ENCODE measurements at places on chromosomes 1 and 21.

DNA sequence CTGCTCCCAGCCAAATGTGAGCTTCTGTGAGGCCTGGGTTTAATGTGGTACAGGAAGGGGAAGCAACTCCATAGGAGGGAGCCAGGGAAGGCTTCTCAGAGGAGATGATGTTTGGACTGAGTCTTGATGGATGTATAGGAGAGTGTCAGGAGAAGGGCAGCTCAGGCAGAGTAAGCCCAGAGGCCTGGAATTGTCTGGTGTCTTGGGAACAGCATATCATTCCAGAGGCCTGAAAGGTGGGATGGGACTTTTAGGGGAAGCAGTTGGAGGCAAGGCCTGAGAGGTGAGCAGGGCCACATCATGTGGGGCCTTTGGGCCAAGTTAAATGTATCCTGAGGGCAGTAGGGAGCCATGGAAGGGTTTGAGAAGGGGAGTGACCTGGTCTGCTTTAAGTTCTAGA, 148.6 kb upstream of the WNT4 start:
- DNase-seq = no peak

DNA sequence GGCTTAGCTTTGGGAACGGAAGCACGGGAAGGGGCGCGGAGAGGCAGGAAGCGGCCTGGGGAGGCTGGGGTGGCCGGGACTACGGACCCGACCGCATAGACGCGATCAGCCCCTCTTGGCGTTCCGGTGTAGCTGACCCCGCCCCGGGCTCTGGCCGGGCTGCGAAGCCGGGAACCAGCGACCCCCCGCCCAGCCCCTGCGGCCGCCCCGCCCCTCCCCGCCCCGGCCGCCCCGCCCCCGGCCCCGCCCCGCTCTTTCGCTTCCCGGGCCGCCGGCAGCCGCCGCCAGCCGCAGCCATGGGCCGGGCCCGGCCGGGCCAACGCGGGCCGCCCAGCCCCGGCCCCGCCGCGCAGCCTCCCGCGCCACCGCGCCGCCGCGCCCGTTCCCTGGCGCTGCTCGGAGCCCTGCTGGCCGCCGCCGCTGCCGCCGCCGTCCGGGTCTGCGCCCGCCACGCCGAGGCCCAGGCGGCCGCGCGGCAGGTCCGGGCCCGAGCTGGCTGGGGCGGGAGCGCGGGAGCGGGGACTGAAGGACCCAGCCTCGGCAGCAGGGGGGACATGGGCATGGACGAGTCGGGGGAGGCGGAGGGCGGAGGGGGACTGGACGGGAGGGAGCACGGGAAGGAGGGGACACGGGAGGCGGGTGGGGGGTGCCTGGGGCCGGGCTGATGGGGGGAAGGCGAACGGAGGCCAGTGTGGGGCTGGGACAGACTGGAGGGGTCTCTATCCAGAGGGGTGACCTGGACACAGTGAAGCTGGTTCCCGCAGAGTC, at the start of gene SELENON:
Gene SELENON, plus strand, starts transcription at position 259 of the 768 bp plus-strand sequence. Its CDS starts 38 bp downstream, at position 297.
- peak; percentile 37 for DNase-seq

DNA sequence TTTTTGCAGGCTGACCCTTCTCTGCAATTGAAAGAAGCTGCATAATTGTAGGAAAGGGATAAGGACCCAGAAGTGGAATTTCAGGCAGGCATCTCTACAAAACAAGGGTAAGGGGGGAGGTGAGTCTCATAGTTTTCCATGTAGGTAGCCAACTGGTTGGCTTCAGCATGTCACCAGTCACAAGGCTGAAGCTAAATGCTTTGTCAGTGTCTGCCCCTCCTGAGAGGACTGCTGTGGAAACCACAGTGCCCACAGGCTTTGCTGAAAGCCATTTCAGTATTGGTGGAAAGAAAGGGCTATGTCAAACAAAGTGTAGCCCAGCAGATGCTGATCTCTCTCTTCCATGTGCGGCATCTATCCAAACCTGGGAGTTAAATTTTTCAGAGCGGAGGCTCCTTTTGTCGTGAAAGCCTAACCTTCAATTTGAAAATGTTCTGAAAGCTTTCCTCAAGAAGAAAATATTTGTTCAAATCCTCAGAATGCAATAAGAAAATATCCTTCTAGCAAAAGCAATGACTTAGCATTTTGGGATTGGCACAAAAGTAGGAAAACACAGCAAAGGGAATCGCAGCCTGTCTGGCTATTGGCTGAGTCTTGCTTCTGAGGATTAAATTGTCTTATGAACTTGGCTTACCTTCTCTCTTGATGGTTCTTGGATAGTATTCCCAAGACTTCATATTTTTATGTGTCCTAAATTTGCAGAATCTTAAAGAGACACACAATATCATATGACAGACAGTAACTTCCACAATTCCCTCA, 591.7 kb downstream of the PLPP3 start:
- no peak for DNase-seq

DNA sequence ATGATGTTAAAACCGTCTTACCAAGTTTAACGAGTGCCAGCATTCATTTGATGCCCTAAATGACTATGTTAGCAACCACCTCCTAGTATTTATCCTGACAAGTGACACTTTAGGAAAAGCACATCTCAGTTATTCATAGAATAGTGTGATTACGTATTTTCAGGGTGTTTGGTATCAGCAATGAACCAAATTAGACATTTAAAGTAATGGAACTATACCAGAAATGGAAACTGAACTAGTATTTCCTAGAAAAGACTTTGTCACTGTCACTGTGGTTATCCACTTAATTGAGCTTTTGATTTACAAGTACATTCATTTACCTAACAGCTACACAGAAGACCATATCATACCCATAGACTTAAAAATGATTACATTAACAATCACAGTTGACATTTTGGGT, 3.6 kb upstream of the IL12RB2 start:
- DNase-seq = no peak

- DNase-seq = no peak
These were observed 30.6 kb downstream of the ARHGEF16 start for GRCh38 chr1:3485016-3485415.

DNA sequence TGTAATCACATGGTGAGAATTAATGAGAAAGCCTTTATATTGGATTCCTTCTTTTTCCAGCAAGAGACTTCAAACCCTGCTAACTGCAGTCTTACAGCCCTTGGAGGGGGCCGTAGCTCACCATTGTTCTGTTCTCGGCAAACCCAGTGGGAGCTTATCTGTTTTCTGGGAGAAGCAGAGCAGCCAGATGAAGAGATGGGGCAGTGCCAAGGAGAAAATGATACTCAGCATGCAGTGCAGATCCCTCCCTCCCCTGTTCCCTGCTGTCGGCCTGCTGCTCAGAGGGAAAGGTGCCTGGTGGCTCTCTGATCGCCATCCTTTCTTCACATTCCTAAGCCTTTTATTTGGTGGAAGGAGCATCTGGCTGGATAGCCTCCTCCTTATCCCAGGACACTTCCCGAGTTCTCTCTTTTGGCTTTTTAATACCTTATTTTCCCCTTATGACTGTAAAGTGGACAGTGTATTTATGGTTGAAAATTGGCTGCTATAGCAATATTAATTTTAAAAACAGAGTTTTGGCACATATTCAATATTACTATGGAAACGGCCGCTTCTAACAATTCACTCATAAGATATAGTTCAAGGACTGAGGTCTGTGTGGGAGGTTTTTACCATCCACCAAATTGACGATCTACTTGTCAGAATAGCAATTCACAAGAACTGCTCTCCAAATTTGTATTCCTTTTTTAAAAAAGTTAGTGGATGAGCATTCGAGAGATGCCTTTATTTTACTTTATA, 203.4 kb downstream of the CRB1 start:
- DNase-seq = no peak

GRCh38 chr1:14961661-14962267, 191.8 kb upstream of the TMEM51 start:
- DNase-seq = no peak

DNA sequence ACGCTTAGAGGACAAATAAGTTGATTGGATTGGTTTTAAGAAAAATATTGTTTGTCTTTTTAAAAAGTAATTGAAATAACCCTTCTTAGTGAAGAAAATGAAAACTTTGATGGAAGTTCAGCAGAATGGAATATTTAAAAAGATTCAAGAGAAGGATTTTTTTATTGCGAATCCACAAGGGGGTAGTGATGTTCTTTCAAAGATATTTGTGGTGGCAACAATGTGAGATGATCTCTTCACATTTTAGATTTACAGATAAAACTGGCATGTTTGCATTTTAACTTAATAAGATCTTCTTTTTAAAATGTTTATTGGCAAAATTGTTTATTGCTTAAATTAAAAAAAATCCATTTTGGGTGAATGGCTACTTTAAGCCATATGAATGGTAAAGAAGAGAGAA, 8.9 kb downstream of the CAMTA1 start:
- DNase-seq = no peak

GRCh38 chr1:228172591-228173527, 7.3 kb downstream of the IBA57 start:
- no peak for DNase-seq

DNA sequence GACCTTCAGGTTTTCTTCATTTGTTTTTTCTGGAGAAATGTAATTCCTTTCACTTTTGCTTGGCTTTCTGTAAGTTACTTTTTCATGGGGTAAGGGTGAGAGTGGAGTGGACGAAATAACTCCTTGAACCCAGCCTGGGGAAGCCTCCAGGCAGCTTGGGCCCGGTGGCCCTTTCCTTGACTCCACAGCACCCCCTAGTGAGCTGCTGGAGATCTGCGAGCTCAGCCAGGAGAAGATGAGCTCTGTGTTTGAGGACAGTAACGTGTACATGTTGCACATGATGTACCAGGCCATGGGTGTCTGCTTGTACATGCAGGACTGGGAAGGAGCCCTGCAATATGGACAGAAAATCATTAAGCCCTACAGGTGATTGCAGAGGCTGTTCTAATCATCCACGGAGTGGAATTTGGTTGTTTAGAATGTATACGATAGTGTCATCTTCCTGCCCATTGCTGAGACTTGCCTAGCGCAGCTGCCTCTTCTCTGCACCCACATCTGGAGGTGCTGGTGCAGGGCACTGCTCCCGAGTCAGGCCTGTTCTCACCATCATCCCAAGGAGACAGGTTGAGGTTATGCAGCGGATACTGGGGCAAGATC, 51.0 kb downstream of the SMYD2 start:
- DNase-seq = peak; percentile 65

- DNase-seq = no peak
These were observed 17.4 kb upstream of the GJA9 start for GRCh38 chr1:38898653-38899230.

- no peak for DNase-seq
These were observed 623.3 kb upstream of the TMPRSS15 start for GRCh38 chr21:19026911-19027310.

DNA sequence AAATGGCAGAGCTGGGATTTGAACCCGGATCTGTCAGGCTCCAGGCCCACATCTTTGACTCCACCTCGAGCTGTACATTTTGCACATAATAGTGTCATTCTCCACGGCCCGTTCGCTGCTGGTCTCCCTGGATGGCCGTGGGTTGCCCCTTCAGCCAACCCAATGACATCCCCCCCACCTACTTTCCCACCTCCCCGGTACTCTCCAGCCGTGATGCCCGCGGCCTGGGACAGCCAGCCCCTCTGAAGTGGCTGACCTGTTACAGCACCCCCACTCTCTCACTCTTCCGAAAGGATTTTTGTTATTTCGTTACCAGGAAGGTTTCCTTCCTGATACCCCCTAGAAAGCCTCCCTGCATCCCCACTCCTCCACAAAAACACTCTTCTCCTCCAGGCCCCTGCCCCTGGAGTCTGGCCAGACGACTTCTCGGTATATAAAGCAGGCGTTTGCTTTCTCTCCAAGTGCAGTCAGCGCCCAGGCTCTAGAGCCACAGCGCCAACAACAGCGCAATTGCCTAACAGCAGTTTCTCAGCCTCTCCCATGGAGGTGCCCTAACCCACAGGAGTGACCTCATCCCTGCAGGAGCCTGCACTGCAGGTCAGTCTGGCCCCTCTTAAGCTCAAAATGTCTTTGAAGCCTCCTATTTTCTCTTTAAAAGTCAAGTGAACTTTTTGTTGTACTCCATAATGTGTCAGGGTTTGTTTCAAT, 14.5 kb upstream of the GJB5 start:
- DNase-seq = no peak

DNA sequence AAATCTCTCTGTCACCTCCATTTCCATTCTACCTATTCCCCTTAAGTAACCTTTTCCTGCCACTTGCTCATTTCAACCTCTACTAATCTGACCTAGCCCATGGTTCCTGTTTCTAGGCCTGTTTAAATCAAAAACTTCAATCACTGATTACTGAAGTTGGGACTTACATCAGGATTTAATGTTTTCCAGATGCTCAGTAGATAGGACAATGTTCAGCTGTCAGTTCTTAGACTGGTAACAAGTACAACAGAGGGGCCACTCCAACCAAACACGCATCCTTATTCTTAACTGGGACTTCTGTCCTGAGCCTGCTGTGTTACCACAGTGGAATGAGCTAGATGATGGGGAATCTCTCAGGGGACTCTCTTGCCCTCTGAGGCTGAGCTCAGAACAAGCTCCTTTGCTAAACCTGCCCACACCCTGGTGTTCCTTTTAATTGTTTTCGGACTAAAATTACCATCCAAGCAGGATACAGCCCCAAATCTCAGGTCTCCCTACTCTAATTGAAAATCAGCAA, 974.6 kb downstream of the TTLL7 start:
- no peak for DNase-seq

DNA sequence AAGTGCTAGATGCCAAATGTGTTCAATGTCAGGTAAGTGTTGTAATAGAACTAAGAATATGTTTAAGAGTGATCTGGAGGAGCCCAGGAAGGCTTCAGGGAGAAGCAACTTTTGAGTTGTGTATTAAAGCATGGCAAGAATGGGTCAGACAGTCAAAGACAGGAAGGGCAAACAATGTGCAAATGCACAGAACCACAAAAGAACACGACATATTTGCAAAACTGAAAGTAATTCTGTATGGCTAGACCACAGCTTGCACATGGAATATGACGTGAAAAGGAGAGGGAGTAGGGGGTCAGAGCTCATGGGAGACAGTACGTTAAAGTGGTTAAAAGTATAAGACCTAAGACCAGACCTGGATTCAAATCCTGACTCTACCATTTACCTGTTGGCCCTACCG, 7.1 kb upstream of the SORT1 start:
- no peak for DNase-seq

GRCh38 chr1:59477286-59477685, 180.4 kb downstream of the FGGY start:
- peak; percentile 34 for DNase-seq

GRCh38 chr1:101071470-101071891, 45.9 kb upstream of the DPH5 start:
- no peak for DNase-seq

DNA sequence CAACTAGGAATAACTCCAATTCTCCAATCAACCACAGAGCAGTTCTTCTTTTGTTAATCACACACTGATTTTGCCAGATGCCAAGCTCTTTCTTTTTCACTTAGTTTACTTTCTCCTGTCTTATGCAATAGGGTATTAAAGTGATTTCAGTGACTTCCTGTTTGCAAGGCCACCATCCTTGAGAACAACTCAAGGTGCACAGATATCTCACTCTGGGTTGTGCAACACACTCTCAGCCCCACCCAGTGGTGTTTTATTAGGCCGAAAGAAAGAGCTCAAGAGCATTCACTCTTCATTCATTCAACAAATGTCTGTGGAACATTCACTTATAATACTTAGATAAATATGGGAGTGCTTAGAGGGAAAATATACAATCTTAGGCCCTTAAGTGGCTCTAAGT, 352.5 kb downstream of the ZNF326 start:
- no peak for DNase-seq

DNA sequence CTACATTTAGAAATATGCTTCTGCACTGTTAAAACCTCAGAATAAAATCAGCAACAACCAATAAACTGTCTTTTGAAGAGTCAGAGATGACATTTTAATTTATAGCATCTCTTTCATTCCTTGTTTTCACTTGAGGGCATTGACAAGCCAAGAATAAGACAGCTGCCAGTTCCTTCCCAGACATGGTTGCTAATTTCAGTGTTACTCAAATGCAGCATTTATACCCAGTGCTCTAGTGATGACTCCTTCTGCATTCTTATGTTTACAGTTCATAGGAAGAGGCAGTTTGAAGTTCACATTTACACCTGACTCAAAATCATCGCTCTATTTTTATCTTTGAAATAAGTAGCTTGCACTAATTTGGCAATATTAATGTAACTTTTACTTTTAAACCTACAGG, 44.9 kb downstream of the PLA2G4A start:
- DNase-seq = no peak

Measured in stimulated activated CD4-positive, alpha-beta T cell treated with anti-CD3 and anti-CD28 coated beads, Interleukin-2, amount 100 ng/mL, for 24 hours (primary cell).